Pons (tissue), 1 donor: ENCODE measurements at places on chromosomes 13 and 19.

DNA sequence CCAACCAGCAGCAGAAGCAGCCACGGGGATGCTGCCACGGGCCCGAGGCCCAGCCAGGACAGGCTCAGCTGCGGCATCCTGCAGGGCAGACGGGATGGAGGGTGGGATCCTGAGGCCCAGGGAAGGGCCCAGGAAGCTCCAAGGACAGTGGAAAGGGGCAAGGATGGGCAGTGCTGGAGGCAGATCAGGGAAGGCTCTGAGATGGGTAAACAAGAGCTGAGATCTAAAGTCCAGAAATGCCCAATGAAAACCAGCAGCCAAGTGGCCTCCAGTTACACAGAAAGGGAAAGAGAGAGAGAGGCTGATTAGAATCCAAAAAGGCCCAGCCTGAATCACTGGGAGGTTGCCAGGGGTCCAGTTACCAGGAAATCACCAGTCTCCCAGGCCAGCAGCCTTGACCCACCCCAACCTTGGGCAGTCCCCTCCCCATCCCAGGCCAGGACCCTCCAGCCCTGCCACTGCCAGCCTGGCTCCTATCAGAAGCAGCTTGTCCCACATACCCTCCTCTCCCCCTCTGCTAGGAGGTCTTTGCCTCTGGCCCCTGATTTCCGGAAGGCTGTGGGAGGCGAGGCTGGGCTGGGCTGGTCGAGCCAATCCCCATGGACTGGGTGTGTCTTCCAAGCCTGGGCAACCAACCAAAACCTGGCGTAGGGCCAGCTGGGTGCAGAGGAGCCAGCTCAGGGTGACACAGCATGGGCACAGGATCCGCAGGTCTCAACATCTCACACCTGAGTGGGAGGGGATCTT is at the start of gene CYP4F11:
Gene CYP4F11, minus strand, starts transcription at position 198 of the 747 bp plus-strand sequence. Its CDS starts 121 bp downstream, at position 77.
- DNase-seq = peak; percentile 32

- no peak for DNase-seq
Measured at GRCh38 chr13:111976474-111977178, 90.3 kb upstream of the SOX1 start.

DNA sequence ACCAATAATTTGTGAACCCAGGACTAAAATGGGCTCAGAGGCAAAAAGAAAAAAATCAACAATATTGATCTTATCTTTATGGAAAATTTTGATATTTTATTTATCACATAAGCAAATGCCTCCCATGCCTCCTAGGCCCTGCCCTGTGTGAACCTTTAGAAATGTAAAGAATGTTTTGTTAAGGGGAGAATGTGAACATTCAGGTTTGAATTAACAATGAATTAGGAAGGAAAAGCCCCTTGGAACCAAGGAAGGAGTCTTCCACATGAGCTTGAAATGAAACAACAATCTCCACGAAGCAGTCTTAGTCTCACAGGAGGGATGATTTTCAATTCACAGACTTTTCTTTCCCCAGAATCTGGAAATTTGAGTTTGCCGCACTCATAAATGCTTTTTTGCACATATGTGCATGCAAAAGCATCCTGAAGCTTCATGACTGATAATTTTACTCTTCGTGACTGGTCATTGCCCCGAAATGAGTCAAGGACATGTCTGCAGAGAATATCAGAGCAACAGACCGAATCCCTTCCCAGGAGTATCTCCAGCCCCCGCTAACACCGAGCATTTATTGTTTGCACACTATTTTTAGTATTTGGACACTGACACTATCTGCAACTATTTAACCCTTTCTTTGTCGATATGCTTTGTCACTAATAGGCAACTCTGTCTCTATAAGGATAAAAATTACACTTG is 135.2 kb downstream of the DCT start:
- no peak for DNase-seq

- DNase-seq = no peak
Measured at GRCh38 chr19:55677572-55678028, 2.6 kb downstream of the EPN1 start.

- DNase-seq = no peak
Measured at GRCh38 chr13:33494596-33495204, 209.1 kb upstream of the STARD13 start.

GRCh38 chr13:42893214-42893671 is 98.8 kb downstream of the EPSTI1 start:
- no peak for DNase-seq

DNA sequence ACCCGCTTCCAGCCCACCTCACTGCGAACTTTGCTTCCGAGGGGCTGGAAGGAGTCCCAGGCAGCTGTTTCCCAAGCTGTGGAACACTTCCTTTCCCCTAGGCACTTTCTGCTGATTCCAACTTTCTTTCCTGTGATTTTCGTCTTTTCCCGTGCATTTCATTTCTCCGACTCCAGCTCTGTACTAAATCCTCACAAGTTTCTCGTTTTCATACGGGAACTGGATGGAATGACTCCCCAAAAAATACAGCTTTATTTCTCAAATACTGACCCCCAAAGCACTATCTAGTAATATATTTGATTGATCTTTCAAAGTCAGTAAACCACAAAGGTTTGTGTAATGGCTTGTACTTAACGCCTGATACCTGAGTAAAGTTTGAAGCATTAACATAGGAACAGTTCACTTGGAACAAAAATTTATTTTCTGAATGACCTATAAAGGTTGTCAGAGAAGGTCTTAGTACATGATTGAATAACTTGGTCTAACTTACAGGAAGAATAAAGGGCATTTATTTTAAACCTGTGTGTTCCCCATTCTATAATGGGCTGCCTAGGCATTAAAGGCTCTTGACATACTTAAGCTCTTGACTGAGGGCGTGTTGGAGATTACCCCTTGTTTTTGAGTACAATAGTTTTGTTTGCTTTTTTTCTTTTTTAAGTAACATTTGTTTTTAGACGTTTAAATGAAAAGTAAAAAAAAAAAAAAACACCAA is 1.3 kb upstream of the PCDH9 start:
- DNase-seq = peak; percentile 46

DNA sequence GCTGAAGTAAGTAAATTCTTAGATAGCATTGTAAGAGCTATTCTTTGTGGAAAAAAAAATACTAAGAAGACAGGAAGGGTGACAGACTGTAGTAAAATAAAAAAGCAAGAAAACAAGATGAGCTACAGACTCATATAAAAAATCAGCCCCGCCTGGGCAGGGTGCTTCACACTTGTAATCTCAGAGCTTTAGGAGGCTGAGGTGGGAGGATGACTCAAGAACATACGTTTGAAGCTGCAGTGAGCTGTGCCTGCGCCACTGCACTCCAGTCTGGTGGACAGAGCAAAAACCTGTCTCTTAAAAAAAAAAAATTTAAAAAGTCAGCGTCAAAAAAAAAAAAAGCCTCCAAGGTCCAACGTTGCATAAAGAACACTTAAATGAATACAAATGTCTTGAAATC is 102.1 kb downstream of the VWA8 start:
- no peak for DNase-seq

DNA sequence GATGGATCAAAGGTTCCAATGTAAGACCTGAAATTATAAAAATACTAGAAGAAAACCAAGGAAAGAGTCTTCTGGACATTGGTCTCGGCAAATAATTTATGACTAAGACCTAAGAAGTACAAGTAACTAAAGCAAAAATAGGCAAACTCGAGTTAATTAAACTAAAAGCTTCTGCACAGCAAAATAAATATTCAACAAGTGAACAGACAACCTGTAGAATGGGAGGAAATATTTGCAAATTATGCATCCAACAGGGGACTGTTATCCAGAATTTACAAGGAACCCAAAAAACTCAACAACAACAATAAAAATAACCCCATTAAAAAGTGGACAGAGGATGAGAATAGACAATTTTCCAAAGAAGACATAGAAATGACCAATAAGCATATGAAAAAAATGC is 9.7 kb upstream of the SLAIN1 start:
- DNase-seq = no peak

DNA sequence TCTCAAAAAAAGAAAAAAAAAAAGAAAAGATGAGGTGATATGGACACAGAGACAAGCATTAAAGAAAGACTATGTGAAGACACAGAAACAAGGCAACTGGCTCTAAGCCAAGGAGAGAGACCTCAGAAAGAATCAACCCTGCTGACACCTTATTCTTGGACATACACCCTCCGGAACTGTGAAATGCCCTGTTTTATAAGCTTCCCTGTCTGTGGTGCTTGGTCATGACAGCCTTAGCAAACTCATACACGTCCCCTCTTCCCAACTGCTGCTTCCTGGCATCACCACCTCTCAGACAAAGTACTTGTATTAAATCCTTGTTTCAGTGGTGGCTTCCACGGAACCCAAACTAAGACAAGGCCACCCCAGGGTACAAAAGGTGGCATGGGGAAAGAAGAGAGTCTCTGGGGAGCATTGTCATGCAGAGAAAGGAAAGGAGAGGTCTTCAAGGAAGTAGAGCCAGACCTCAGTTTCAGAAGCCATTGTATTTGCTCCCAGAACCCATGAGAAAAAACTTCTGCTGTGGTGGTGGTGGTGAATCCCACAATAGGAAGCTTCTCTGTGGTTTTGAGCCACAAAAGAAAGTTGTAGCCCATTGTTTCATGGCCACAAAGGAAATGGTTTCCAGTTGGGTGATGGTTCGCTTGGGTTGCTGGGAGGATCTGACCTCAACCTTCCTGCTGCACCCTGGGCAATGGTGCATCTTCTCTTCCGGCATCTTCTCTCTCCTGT is 16.3 kb upstream of the TSPAN16 start:
- no peak for DNase-seq

DNA sequence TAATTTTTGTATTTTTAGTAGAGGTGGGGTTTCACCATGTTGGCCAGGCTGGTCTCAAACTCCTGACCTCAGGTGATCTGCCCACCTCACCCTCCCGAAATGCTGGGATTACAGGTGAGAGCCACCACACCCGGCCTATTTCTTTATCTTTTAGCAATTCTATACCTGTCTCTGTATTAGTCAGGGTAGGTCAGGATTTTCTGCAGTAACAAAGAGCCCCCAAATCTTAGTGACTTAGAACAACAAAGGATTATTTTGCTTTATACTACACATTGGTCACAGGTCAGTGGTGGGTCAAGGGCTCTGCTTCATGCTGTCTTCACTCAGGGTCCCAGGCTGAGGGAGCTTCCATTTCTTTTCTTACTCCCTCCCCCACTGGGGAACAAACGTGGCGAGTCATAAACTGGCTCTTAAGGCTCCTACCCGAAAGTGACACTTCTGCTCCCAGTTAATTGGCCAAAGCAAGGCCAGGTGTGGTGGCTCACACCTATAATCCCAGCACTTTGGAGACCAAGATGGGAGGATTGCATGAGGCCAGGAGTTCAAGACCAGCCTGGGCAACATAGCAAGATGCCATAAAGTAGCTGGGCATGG is 6.8 kb downstream of the ITPKC start:
- no peak for DNase-seq

DNA sequence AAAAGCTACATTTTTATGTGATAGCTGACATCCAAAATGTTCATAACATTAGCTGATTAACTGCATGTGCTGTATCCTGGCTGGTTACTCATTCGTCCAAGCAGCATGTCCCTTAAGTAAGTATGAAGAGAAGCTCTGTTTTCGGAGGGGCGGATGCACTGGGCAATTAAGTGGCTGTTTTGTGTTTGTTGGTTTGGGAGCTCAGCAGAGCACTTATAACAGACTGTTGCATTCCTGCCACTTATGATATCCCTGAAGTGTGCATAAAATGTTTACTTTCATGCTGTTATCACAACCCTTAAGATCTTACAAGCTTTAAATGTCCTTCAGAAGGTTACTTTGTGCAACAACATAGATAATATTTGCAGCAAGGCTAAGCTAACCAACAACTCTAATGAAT is 264.1 kb downstream of the NALCN start:
- DNase-seq = no peak

DNA sequence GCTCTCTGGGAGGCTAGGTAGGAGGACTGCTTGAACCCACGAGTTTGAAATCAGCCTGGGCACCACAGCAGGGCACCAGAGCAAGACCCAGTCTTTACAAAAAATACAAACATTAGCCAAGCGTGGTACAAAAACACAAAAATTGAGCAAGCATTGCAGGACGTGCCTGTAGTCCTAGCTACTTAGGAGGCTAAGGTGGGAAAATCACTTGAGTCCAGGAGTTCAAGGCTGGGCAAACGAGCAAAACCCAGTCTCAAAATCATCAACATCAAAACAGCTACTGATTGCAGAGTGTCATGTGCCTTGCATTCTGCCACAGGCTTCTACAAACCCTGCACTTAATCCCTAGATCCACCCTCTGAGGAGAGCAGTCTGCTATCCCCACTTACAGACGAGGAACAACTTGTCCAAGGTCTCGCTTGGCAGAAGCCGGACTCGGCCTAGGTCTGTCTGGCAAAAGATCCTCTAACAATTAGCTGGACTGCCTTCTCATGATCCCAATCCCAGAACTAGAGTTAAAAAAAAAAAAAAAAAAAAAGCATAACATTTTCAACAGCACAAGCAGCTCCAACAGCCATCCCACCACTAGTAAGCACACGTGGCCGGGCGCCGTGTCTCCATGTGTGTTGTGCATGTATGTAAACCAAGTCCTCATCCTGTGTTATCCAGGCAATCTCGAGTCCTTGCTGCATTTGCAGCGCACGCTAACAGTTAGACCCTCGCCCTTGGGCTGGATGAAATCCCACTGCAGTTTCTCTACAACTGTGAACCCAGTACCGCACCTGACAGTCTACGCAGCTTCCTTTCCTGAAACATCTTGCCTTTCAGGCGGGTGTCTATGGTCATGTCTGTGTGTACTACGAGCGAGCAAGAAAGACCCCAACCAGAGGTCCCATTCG is 2.0 kb downstream of the PPP6R1 start:
- DNase-seq = no peak

DNA sequence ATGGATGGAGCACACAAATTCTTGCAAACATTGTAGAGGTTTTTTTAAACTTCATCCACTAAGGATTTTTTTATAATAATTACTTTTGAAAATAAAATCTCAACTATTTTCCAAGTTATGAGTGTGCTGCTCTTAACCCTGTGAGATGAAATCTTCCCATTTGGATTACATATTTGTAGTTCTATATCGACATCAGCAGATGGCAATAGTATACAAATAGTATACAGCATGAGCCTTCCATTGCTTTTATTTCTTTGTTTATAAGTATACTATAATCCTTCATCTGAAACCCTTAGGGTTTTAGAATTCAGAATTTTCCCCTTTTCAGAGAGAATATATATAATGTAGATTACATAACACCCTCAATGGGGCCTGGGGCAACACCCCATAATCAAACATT is 70.5 kb downstream of the GJA3 start:
- peak; percentile 15 for DNase-seq

DNA sequence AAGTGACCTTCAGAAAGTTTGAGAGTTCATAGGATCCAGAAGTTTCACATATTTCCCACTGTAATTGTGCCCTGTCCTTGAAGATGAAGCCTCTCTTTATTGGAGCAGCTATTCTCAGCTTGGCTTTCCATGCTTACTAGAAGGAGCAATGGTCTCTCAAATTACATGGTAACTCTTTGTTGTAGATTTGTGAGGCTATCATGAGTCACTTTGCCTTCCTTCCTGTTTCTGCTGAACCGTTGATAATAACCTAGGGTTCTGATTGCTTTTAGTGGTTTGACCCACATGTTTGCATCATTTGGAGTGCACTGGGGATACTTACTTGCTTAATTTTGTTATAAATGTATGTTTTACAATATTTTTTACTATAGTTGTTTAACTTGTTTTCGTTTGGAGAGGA is 772.9 kb upstream of the SLITRK6 start:
- no peak for DNase-seq

- DNase-seq = no peak
Measured at GRCh38 chr13:73090823-73091187, 32.0 kb downstream of the KLF5 start.

GRCh38 chr19:51333836-51334460 is 8.0 kb downstream of the VSIG10L start:
- DNase-seq = no peak
